ENCODE measurements at places on chromosomes 2 and 18.

DNA sequence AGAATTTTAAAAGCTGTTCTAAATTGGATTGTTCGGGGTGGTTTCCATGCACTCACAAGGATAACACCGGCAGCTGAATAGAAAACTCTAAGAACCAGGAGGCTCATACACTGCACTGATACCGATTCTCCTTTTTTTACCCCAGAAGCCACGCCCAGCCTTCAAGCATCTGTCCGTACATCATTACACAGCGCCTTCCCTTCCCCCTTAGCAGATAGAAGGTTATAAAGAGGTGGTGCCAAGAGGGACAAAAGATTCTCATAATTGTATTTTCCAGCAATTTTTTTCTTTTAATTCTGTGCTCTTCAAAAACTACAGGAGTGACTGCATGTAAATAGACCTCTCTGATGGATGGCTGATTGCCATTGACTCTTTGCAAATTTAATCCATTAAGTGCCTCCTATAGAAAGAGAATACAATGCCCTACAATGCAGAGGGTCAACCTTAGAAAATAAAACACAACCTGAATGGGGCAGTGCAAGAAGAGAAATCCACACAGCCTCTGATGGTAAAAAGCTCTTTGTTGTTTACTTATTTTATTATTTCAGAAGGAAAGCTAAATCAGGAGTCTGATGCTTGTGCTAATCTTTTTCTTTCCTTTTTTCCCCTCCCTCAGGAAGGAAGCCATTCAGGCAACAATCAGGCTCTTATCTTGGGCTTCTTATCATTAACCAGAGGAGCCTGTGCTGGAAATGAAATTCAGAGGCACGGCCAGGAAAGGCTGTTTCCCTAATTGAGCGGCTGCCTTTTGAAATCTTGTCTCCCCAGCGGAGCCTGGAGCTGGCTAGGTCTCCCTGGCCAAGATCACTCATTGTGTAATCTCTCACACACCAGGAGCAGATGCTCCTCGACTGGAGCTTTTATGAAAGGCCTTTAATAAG, 198.9 kb upstream of the NABP1 start:
- DNase-seq, result peak; percentile 45

- no peak for DNase-seq
These were observed 40.2 kb downstream of the MYOM1 start for GRCh38 chr18:3179430-3180089.

- DNase-seq, result no peak
These were observed 1985.1 kb upstream of the CELF4 start for GRCh38 chr18:39550701-39551100.

GRCh38 chr2:28648147-28648546, 103.5 kb upstream of the PPP1CB start:
- no peak for DNase-seq

DNA sequence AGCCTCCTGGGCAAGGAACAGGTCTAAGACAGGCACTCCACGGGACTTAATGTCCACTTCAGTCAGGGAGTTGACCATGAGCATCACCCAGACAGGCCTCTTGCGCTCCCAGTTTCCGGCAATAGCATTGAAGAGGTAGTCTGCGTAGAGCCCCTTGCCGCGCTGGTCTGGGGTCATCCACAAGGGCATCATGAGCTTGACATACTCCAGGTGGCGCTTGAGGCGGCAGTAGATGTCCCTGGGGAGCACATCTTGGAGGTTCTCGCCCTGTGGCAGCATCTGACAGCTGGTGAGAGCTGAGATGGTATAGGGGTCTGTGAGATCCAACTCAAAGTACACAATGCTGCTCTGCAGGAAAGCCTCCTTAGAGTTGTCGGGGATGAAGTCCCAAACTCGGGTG, 10.6 kb downstream of the TRABD2A start:
- no peak for DNase-seq

Measured in fibroblast of upper back skin (primary cell).